EH (cell line): ENCODE measurements at places on chromosomes 6 and 20.

- peak; percentile 69 for DNase-seq
These were observed 1.4 kb upstream of the MARCKS start for GRCh38 chr6:113855500-113856374.

- peak; percentile 15 for DNase-seq
These were observed 4.0 kb downstream of the MKKS start for GRCh38 chr20:10430000-10430466.

GRCh38 chr6:163427498-163428254 is 13.2 kb downstream of the QKI start:
- peak; percentile 85 for DNase-seq

- no peak for DNase-seq
These were observed 23.0 kb upstream of the LY86 start for GRCh38 chr6:6565488-6565887.

DNA sequence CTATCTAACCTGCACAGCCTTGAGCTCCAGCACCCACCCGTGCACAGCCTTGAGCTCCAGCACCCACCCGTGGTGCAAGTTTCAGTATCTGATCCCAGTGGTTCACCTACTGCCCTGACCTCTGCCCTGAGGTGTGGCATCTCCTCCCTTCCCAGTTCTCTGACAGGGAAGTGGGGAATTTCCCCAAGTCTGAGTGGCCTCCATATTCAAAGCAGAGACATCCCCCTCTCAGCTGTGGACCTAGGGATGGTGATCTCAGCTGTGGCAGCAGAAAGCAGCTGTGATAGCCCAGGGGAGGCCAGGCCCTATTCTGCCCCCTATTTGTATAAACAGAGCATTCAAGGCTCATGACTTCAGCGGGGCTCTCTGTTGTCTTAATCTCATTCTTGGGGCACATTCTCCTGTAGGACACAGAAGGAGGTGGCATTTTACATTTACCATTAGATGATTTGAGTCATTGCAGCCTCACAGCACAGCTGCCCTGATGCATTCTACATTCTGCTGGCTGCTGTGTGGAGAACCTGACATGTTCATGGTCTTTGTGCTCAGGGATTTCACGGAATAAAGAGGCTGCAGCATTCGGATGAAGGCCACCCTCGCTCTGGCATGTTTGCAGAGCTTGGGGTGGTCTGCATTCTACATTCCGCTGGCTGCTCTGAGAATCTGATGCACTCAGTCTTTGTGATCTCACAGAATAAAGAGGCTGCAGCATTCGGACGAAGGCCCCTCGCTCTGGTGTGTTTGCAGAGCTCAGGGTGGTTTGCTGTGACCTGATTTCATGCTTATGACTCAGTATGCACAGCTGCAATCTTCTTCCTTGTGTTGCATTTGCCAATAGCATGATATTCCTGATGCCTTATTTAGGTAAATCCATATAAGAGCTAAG is 16.9 kb downstream of the GPR31 start:
- no peak for DNase-seq

DNA sequence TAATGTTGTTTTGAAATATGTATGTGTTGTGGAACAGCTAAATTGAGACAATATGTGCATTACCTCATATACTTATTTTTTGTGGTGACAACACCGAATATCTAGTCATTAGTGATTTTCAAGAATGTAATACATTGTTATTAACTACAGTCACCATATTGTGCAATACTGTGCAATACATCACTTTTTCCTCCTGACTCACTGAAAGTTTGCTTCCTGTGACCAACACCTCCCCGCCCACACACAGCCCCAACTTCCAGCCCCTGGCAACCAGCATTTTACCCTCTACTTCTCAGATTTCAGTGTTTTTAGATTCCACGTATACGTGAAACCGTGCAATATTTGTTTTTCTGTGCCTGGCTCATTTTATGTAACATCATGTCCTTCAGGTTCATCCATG is 627.9 kb downstream of the PRKN start:
- no peak for DNase-seq

DNA sequence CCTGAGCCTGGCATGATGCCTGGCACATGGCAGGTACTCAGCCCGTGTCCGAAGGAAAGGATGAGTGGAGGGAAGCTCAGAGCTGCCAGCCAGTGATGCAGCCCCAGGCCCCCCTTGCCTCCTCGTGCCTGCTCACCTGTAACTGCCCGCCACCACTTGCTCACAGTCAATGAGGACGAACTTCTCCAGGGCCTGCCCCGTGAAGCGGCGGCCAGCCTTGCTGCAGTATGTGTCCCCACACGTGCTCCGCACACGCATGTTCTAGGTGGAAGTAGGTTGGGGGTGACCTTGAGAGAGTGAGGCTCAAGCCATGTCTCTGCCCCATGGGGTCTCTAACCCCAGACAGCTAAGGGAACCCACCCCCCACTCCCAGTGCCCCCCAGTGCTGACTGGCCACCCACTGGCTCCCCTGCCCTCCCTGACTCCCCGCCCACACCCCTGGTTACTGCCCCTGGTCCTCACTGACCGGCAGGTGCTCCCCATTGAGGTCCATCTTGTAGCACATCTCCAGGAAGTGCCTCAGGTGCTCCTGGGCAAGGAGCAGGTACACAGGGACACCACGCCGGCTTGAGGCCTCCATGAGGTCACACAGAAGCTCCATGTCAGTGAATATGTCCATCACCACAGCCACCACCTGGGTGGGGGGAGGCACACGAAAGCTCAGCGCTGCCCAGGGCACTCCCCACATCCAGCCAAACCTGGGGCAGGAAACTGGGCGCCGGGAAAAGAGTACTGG is 3.7 kb downstream of the FAM83C start:
- DNase-seq: no peak

DNA sequence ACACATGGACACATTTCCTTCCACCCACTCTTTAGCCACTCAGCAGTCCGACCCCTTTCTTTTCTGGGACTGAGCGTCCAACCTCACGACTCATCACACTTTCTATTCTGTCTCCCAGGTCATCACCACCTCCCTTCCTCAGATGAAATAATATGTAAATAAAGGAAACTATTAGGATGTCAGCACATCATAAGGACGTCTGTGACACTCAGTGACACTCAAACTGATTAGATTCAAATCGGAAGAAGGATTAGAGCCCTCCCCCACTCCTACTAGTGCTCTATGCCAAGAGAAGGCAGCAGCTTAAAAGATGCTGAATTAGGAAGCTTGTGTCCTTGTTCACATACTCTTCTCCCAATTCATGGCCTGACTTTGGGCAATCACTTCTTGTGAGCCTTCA is 113.6 kb downstream of the TNFRSF21 start:
- DNase-seq: no peak

DNA sequence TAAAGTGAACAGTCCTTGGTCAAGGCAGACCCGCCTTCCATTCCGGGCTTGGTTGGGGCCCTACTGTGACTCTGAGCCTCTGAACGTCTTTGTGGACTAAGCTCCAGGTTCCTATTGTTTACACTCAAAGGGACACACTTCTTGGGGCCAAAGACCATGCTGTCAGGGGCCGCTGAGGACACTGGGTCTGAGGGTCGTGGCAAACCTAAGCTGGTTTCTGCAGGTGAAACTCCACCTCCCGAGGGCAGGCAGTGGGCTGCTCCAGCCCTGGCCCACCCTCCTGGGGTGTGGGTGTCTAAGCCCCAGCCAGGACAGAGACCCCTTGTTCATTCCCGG is 43.1 kb downstream of the DSTN start:
- DNase-seq: no peak

- DNase-seq: no peak
These were observed 336.0 kb downstream of the SYNE1 start for GRCh38 chr6:152301021-152301764.

GRCh38 chr6:168711666-168712300 is 270.8 kb downstream of the SMOC2 start:
- DNase-seq: no peak

DNA sequence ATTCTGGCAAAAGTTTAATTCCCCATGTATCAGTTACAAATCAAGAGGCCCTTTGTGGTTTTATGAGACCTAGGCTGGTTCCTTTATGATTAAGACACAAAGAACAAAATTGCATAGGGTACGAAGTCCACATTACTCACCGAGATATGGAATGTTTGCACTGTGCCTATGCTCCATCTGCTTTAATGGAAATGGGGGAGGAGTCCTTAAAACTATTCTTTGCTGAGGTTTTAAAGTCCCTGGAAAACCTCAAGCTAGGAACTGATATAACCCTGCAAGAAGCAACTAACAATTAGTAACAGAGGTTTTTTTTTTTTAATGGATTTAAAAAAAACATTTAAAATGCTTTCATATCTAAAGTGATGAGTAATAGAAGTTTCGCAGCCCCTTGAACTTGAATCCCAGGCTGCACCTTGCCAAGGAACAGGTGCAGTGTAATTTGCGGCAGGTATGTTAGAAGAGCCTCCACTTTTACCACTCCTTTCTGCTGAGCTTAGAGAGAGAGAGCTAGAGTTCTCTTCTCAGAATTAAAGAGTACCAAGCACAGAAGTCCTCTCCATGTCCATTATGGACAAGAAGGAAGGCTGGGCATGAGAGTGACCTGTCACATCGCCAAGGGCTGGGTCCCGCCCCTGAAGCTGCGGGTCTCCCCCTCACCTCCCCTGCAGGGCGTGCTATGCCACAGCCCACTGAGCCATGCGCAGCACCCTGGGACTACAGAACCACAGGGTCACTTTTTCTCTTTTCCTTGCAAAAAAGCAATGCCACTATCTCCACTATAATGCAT is 2.3 kb downstream of the SERPINB1 start:
- peak; percentile 85 for DNase-seq

- DNase-seq: peak; percentile 3
These were observed 15.8 kb downstream of the MAN1A1 start for GRCh38 chr6:119333707-119334295.

- peak; percentile 6 for DNase-seq
These were observed 613.7 kb upstream of the FLRT3 start for GRCh38 chr20:14951105-14951504.

DNA sequence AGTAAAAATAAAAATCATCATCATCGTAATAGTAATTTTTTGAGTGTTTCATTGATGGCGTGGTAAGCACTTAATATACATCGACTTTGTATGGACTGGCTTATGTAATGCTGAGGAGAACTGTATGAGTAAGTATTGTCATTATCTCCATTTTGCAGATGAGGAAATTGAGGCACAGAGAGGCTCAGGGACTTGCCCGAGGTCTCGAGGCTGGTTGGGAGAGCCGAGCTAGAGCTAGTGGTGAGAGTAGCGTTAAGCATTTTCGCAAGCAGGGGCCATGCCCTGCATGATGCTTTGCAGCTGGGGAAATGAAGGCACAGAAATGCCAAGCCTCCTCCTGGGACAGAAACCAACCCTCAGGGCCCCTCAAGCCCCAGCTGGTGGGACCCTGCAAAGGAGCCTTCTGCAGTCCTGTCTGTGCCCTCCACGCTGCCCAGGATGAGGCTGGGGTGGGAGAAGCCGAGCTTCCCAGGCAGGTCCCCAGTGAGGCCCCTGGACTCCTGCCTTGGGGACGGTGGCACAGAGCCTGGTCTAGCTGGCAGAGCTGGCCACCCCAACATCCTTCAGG is 31.1 kb upstream of the STX16 start:
- DNase-seq: no peak

- no peak for DNase-seq
These were observed 150.8 kb upstream of the FAM83B start for GRCh38 chr6:54695815-54696214.

- DNase-seq: no peak
These were observed 124.3 kb upstream of the CNR1 start for GRCh38 chr6:88290411-88290810.

GRCh38 chr6:67047996-67048395 is 1341.0 kb upstream of the EYS start:
- no peak for DNase-seq
